Memory B cell (primary cell): ENCODE measurements at places on chromosomes 5 and 9.

- no peak overlapping the region for H3K27ac ChIP-seq
- H3K27me3 ChIP-seq = no peaks in the 10 kb centered on the region
- peaks cover 14% of the 10 kb centered on the region for H3K4me1 ChIP-seq
- no peak for DNase-seq
Measured at GRCh38 chr5:102286476-102286875, 9.6 kb downstream of the SLCO4C1 start.

DNA sequence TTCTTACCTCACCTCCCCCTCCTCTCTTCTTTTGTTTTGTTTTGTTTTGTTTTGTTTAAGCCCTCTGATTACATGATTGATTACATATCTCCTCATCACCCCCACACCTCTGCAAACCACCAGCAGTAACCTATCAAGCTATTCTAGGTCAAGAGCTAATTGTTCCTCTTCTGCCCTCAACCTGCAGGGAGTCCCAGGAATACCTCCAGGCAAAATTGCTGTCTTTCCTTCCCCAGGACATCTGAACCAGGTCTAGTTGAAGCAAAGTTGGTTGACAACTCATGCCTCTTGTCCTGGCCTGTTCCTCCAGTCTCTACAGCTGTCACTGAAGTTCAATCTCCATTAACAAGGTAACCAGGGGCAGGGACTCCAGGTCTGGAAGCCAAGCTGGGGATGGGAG is 80.0 kb upstream of the PTGER4 start:
- no peak overlapping the region for H3K4me3 ChIP-seq
- H3K27ac ChIP-seq = no peak overlapping the region
- DNase-seq = no peak
- H3K4me1 ChIP-seq = peaks cover 12% of the 10 kb centered on the region
- H3K27me3 ChIP-seq = no peaks in the 10 kb centered on the region

- no peak for DNase-seq
- H3K27ac ChIP-seq = no peak overlapping the region
- peaks cover 30% of the 10 kb centered on the region for H3K27me3 ChIP-seq
- no peaks in the 10 kb centered on the region for H3K36me3 ChIP-seq
Measured at GRCh38 chr5:1393571-1394501, 48.9 kb upstream of the CLPTM1L start.

DNA sequence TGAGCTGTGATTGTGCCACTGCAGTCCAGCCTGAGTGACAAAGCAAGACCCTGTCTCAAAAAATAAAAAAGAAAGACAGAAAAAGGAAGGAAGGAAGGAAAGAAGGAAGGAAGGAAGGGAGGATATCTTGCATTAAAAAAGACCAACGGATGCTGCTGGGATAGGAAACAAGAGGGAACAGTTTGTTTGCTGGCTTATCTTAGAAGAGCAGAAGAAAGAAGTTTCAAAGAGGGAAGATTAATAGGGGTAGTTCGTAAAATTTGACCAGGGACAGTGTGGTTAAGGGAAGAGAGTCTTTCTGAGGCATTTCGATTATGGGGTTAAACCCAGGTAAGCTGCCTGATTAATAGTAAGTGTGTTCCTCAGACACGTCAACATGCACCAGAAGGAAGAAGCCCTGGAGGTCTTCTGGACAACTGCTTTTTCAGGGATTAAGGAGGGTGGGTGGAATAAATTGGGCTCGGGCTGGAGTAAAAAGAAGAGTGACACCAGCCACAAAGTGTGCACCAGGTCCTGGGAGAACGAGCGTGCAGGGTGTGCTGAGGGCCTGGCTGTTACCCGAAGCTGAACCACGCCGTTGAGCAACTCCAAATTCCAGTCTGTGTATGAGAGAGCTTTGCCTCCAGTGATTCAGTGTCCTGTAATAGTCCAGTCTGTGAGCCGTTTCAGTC is 24.8 kb downstream of the FYB1 start:
- H3K27me3 ChIP-seq = peaks cover 1% of the 10 kb centered on the region
- H3K4me3 ChIP-seq = no peak overlapping the region
- DNase-seq = no peak
- no peak overlapping the region for H3K27ac ChIP-seq
- H3K4me1 ChIP-seq = peaks cover 4% of the 10 kb centered on the region
- H3K36me3 ChIP-seq = no peaks in the 10 kb centered on the region

GRCh38 chr9:127858041-127858512 is 3.6 kb upstream of the ENG start:
- H3K27ac ChIP-seq = no peak overlapping the region
- H3K27me3 ChIP-seq = no peaks in the 10 kb centered on the region
- no peak for DNase-seq
- H3K36me3 ChIP-seq = no peaks in the 10 kb centered on the region
- H3K4me1 ChIP-seq = peaks cover 28% of the 10 kb centered on the region

GRCh38 chr5:135497971-135498636 is 37.7 kb downstream of the NEUROG1 start:
- H3K36me3 ChIP-seq = no peaks in the 10 kb centered on the region
- DNase-seq = no peak
- H3K27ac ChIP-seq = no peak overlapping the region
- H3K27me3 ChIP-seq = peaks cover 17% of the 10 kb centered on the region

GRCh38 chr9:111895996-111896941 is at the start of gene UGCG:
Gene UGCG, plus strand, starts transcription at chr9:111896814. Its CDS starts 402 bp downstream, at chr9:111897216.
- H3K36me3 ChIP-seq = no peaks in the 10 kb centered on the region
- DNase-seq = peak; percentile 88
- H3K27me3 ChIP-seq = no peaks in the 10 kb centered on the region
- H3K4me1 ChIP-seq = peaks cover 13% of the 10 kb centered on the region
- no peak within 1 kb of the TSS for H3K27ac ChIP-seq

GRCh38 chr9:76296561-76297310 is 97.5 kb downstream of the RFK start:
- H3K27me3 ChIP-seq = peaks cover 3% of the 10 kb centered on the region
- H3K4me1 ChIP-seq = peaks cover 2% of the 10 kb centered on the region
- H3K4me3 ChIP-seq = no peak overlapping the region
- H3K27ac ChIP-seq = no peak overlapping the region
